ENCODE measurements at places on chromosomes 5 and 9.

GRCh38 chr9:70479880-70480291 is 65.4 kb upstream of the KLF9 start:
- no peak for DNase-seq

DNA sequence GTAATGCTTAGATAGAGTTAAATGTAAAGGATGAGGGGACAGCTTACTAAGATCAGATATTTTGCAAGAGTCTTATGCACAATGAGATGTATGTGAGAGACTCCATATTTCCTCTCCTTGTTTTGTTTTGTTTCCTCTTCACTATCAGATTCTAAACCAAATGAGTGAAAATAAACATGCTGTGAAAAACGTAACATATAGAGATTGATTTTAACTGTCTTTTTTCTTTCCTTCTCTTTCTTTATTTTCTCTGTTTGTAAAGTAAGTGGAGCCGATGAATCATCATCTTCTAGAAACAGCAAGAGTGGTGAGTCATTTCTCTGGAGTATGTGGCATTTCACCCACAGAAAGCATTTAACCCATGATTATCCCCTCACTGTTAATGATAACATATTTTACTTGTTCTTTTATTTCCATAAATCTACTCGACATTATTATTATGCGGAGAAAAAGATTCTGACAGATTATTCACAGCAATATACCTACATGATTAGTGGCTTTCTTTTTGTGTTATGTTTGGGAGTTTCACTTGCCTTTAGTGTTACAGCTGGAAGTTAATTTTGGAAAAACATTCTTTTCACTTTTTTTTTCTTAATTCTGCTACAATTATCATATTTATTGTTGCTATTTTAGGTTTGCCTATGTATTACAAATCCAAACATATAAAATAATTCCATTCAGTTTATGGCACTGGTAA is 2.1 kb upstream of the ANXA1 start:
- peak; percentile 58 for DNase-seq

DNA sequence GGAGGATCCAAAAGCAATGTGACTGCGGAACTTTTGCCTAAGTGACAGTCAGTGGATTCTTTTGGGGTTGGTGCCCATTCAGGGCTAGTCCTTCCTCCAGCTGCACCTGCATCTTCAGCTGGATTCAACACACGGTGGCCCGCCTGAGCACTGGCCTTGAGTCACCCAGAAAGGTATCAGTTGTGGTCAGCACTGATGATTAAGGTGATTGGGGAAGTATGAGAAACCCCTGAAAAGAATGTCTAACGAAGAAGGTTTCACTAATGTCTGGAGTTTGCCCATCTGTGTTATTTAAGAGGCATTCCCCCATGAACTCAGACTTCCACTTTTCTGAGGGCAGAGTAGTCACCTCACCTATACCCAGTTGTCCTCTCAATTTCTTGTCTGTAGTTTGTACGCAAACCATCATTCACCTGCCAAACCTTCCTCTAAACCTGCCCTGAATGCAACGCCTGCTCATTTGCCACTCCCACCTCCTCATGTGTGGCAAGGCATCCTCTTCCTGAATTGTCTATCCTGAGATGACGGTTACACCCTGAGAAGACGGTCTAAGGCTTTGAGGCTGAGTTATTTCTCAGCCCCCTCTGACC is 27.2 kb downstream of the CSF2 start:
- no peak for DNase-seq

DNA sequence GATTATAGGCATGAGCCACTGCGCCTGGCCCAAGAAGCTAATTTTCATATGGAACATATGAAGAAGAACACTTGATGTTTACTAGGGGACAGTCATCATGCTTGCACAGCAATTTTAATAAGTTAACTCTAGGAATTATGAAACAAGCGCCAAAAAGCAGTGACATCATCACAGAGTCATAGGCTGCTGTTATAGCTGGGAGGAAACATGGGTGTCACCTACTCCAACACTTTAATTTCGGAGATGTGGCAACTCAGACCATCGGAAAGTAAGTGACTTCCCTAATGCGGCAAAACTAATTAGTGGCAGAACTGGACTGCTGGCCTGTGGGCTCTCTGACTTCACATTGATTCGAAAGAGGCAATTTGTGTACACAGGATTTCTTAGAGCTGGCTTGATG is 38.1 kb upstream of the EQTN start:
- no peak for DNase-seq

- DNase-seq, result peak; percentile 18
These were observed 46.6 kb upstream of the SLC12A2 start for GRCh38 chr5:128036950-128037349.

DNA sequence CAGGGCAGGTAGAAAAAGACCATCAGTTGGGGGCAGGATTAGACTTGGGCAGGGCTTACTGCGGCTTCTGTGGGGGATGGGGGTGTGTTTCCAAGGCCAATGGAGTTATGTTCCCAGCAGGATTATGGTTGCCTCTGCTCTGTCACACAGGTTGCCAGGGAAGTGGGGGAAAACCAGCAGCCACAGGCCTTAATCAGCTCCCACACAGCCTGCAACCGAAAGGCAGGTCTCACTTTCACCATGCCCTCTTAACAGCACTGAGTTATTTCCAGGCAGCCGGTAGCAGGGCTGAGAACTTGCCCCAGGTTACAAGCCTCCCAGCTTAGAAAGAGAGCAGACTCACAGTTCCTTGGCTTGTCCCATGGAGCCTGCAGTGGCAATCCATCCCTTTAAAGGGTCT is 205.5 kb downstream of the FGF10 start:
- DNase-seq, result no peak

DNA sequence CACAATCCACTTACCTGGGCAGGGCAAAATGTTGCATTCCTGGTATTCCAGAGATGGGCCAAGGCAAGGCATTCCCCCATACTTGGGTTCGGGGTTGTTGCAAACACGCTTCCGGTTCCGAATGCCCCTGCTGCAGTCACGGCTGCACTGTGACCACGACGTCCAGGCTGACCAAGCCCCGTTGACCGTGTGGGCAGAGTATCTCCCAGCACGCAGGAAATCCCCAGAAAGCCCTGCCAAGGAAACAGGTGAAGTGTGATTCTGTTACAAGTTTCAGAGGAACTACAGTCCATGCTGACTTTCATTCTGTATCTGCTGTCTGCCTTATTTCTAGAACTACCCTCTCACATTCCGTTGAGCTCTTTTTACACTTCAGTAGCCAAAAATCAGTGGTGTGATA is 483.0 kb downstream of the SEMA5A start:
- no peak for DNase-seq

Data from GM04504 (cell line).